GOT3 (cell line): ENCODE measurements at places on chromosomes 3 and 15.
A peak's percentile ranks its signal among the peaks of the same experiment; 100 is the strongest.

GRCh38 chr3:147246906-147247305, 159.4 kb downstream of the ZIC4 start:
- DNase-seq, result no peak

GRCh38 chr3:147002721-147003120, 397.6 kb upstream of the PLSCR5 start:
- no peak for DNase-seq

- DNase-seq, result no peak
These were observed 37.8 kb upstream of the ATP10A start for GRCh38 chr15:25900901-25901300.

DNA sequence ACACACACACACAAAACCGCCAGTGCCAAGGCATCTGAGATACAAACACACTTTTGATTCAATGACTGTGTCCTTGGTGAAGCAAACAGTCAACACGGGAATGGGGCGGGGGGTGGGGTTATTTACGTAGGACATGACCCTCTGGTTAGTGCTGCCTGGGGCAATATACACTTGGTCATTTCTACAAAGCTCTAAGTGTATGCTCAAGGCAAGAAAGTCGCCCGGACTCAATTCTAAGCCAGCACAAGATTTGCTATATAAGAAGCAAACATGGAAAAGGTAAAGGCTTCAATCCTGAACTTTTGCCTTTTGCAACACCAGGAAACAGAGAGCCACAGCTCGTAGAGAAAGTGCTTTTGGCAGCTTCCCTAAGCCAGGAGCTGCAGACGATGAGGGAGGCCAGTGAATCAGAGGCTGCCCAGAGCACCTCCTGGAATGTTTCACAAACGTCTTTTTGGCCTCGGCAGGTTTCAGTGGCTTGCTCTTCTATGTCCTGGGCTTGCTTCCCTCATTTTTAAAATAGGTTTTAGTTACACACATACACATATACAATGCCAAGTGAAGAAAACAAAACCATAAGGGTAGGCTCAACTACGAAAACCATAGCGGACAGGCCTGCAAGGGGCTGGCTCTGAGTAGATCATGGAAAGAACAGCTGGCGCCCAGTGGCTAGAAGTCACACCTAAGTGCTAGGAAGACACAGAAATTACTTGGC, 73.6 kb downstream of the TM4SF4 start:
- DNase-seq, result peak; percentile 48

GRCh38 chr15:40776537-40777141, 6.9 kb downstream of the C15orf62 start:
- no peak for DNase-seq

- no peak for DNase-seq
These were observed 18.7 kb upstream of the PTPN9 start for GRCh38 chr15:75597667-75598341.

- DNase-seq, result peak; percentile 88
These were observed 21.6 kb downstream of the ANAPC13 start for GRCh38 chr3:134464064-134464688.

GRCh38 chr3:103077910-103078309, 643.1 kb downstream of the ZPLD1 start:
- no peak for DNase-seq

- DNase-seq, result no peak
These were observed 131.6 kb upstream of the RASGRP1 start for GRCh38 chr15:38696109-38696727.

GRCh38 chr3:13492976-13493866, 13.1 kb downstream of the HDAC11 start:
- DNase-seq, result no peak

GRCh38 chr3:29486096-29486495, 205.2 kb downstream of the RBMS3 start:
- DNase-seq, result no peak

- DNase-seq, result no peak
These were observed 385.9 kb upstream of the BCHE start for GRCh38 chr3:166223120-166223519.

GRCh38 chr15:60191821-60192220, 187.7 kb downstream of the FOXB1 start:
- no peak for DNase-seq

DNA sequence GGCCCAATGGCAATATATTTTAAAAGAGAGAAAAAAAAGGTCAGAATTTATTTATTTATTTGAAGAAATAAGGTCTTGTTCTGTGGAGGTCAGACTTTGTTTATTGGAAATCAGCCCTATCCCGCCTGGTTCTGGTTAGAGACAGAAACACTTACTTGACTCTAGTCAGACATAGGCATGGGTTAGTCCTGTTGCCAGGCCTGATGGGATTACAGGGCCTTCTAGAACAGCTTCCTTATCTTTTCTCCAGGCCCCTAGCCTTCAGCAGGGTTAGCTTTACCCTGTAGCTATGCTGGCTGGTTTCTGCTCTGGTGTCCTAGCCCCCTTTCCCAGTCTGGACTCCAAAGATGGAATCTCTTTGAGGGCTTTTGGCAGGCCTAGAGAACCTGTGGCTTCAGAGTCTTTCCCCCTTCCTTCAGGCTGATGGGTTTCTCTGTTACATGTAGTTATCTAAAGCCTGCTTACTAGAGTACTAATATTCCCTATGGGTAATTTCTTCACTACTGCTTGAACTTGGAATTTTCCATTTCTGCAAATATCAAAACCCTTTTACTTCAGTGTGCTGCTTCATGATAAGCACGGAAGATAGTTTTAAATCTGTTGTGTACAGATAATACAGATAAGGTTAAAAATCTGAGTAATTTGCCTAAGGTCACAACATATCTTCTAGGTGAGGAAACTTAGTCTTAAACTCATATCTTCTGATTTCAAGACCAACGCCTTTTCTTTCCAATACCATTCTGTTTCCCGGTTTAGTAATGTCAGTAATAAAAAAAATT, 10.6 kb downstream of the IREB2 start:
- no peak for DNase-seq

DNA sequence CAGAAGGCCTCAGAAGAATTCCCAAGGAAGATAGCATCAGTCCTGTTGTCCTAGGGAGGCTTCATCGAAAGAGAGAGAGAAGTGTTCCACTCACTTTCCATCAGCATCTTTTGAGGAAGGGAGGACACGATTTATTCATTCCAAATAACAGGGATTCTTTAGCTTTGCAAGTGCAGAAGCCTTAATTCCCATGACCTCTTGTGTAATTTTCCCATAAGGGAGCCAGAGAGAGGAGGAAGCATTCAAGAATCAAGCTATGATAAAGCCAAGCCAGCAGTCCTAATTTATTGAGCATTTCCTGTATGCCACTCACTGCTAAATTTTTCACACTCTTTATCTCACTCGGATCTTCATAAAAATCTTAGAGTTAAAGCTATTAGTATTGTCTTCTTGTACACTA, 169.7 kb upstream of the MITF start:
- DNase-seq, result no peak

DNA sequence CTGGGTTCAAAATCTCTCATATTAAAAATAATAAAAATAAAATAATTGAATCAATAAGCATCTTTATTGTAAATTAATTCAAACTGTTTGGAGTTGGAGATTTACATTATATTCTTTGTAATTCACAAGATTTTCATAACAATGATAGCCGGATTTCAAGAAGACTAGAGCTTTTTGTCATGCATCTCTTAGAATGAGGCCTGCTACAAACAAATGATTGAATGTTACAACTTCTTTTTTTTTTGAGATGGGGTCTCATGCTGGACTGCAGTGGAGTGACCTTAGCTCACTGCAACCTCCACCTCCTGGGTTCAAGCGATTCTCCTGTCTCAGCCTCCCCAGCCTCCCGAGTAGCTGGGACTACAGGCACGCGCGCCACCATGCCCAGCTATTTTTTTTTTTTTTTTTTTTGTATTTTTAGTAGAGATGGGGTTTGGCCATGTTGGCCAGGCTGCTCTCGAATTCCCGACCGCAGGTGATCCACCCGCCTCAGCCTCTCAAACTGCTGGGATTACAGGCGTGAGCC, 3.5 kb downstream of the SLTM start:
- DNase-seq, result no peak

- no peak for DNase-seq
These were observed 304.6 kb downstream of the NAALADL2 start for GRCh38 chr3:175163686-175164085.

GRCh38 chr3:36893137-36893557, 51.7 kb downstream of the TRANK1 start:
- DNase-seq, result no peak

- DNase-seq, result no peak
These were observed 5.2 kb downstream of the TPM1 start for GRCh38 chr15:63047792-63048114.

DNA sequence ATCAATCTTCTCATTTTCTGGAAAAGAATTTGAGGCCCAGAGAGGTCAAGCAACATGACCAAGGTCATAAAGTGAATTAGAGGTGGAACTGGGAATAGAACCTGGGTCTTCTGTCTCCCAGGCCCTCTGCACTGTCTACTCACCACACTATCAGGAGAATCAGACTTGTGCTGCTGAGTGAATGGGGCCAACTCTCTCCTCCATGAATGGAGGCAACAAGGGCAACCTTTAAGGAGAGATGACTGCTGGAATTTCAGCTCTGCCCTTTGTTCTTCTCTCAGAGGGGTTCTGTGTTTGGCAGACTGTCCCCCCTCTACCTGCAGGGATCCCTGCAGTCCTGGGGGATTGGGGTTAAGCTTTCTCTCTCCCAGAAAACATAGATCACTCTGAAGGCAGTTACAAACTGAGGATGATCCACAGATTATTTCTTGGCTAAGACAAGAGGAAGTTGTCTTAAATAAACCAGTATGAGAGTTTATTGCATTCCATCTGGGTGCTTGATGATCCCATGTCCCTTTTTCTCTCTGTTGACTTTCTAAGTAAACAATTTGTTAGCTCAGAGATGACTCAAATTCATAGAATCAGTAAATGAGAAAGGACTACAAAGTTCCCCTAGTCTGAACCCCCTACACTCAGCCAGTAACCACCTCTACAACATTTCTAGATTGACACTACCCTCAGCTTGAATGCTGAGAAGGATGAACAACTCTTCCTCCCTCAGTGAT, 99.0 kb upstream of the LIPC start:
- DNase-seq, result no peak

DNA sequence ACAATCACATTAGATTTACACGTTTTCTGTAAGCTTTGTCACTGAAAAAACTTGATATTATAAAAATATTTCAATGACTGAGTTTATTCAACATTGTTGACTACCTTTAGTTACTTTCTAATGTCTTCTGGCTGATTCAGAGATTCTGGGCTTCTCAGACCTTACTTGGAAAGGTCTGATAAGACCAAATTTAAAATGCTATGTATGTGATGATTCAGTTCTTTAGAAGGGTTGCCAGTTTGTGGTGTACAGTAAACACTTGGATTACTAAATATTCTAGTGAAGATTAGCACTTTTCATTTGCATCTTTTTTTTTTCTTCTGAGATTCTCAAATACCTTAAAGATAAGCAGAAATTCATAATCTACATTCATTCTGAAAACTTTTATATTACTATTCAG, 49.8 kb downstream of the SGO1 start:
- DNase-seq, result no peak

- DNase-seq, result no peak
These were observed 250.5 kb downstream of the UACA start for GRCh38 chr15:70512772-70513362.

DNA sequence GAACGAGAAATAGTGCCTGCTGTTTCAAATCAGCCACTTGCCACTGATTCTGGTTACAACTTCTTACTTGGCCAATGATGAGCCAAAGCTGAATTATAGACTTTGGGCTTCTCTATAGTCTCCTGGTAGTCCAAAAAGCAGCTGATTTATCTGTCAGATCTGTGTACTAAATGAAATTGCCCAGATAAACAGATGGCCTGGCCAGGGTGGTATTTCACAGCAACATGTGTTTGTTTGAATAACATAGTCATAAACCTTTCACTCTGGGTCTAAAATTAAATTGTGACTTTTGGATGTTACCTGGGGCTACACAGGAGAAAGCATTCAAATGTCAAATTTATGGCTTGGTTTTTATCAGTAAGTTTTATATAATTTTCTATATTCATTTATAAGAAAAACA, 147.0 kb downstream of the NECTIN3 start:
- DNase-seq, result no peak
